ENCODE measurements at places on chromosomes 5 and 9.

DNA sequence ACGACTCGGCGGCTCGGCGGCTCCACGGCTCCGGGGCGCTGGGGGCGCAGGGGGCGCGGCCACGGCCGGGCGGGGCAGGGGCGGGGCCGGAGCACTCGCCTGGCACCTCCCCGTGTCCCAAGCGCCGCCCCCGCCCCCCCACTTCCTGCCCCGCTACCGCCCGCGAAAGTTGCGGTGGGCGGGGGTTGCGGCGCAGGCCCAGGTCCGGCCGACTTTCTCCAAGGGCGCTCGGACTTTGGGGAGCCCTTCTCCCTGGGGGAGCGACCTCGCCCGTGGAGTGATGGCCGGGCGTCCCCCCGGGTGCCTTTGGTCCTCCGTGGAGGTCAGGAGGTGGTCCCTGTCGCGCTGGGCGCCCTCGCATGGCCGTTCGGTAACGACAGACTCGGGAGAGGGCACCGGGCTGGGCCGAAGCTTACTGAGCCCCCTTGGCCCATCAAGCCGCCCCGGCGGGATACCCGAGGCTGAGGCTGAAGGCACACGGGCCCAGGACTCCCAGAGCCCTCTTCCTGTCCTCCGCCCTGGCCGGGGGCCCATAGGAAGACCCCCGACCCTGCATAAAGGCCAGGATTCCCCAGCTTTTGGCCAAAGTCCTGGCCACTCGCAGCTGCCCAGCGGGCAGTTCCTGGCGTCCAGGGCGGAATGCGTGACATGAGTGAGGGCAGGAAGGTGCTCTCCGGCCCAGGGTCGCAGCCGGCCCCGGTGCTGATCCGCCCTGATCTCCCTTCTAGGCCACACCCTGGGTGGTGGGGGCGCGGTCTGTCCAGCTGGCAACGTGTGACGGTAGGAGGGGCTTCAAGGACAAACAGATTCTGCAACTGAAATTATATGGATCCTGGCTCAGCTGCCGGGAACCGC is 883 bp upstream of the VAV2 start:
- DNase-seq = peak; percentile 97

GRCh38 chr9:123478967-123479602 is 123.1 kb downstream of the CRB2 start:
- DNase-seq = no peak

DNA sequence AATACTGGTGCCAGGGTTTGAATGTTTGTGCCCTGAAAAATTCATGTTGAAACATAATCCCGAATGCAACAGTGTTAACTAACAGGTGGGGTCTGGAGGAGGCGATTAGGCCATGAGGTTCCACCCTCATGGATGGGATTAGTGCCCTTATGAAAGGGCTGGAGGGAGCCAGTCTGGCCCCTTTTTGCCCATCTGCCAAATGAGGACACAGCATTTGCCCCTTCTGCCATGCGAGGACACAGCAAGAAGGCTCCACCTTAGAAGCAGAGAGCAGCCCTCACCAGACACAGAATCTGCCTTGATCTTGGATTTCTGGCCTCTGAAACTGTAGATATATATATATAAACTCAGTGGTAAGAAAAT is 32.6 kb upstream of the RNF130 start:
- no peak for DNase-seq

DNA sequence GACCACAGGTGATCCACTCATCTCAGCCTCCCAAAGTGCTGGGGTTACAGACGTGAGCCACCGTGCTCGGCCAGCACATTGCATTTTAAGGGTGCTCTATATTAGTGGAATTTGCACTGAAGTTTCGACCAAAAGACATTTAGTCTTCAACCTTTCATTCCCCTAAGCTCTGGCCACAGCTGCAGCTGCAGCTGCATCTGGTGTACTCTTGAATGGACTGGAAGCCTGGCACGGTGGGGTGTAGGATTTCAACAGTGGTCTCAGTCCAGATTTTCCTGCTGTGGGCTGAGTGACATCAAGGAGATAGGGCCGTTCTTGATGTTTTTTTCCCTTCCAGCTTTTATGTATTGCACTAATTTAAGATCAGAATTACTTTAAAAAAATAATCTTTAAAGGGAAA is 255.2 kb downstream of the PDZD2 start:
- no peak for DNase-seq
